Renal pelvis (tissue), 12 donors: ENCODE measurements at places on chromosomes 7 and 10. TPM values are rescaled to one million over a fixed set of nuclear protein-coding genes. Genes with fewer than 3 reads are reported as not detected.
A peak's percentile ranks its signal among the peaks of the same experiment; 100 is the strongest.

- no peak for DNase-seq
These were observed 6.0 kb downstream of the GAD2 start for GRCh38 chr10:26222563-26222962.

- no peak for DNase-seq
These were observed 4.5 kb downstream of the CYP26C1 start for GRCh38 chr10:93064874-93065660.

- no peak for DNase-seq
These were observed 912 bp upstream of the DUSP5 start for GRCh38 chr10:110496553-110497437.

GRCh38 chr10:17256051-17256450, 28.0 kb downstream of the VIM start:
- DNase-seq = no peak

- no peak for DNase-seq
These were observed 40.4 kb downstream of the CNNM1 start for GRCh38 chr10:99369551-99369950.

- DNase-seq = no peak
These were observed 10.7 kb downstream of the SPAM1 start for GRCh38 chr7:123935436-123936381.

DNA sequence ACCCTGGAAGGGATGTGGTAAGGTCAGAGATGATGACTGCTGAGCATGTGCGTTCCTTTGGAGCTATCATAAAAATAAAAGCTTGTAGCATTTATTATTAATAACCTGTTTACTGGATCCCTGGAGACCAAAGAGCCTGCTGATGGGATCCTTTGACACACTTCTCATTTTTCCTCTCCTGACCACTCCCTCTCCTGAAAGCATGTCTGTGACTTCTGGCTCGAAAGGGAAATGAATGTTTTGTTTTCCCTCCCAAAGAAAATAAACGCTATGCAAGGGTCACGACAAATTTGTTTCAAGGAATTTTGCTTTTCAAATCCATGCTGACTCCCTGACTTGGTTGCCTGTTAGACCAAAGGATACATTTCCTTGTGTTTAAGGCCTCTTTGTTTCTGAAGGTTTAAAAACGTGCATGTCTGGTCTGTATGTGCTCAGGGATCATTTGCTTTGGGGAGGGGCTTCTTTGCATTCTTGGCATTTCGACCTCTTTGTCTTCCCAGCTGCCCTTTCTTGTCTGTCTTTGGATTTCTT, 185.1 kb upstream of the AGK start:
- no peak for DNase-seq

- peak; percentile 36 for DNase-seq
These were observed 451.9 kb downstream of the DPP6 start for GRCh38 chr7:154503962-154504550.

- DNase-seq = peak; percentile 76
These were observed 634 bp downstream of the HECW1 start for GRCh38 chr7:43112941-43113621.

GRCh38 chr10:102670065-102670670, 25.9 kb downstream of the TRIM8 start:
- no peak for DNase-seq

DNA sequence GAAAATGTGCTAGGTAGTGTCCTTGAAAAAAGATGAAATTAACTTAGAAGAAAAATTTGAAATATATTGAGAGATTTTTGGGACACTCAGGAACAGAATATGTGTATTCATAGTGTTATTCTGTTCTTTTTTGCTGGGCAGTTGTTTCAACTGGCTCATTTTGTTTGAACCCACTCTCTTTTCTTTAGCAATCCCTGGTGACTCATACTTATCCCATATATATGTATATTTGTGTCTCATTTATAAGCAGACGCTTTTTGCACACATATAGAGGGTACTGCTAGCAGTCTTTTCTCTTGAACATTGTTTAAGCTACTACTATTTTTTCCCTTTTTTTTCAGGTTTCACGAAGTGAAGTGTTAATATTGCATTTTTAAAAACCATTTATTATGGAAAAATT, 1.9 kb downstream of the EXOC6 start:
- DNase-seq = no peak

DNA sequence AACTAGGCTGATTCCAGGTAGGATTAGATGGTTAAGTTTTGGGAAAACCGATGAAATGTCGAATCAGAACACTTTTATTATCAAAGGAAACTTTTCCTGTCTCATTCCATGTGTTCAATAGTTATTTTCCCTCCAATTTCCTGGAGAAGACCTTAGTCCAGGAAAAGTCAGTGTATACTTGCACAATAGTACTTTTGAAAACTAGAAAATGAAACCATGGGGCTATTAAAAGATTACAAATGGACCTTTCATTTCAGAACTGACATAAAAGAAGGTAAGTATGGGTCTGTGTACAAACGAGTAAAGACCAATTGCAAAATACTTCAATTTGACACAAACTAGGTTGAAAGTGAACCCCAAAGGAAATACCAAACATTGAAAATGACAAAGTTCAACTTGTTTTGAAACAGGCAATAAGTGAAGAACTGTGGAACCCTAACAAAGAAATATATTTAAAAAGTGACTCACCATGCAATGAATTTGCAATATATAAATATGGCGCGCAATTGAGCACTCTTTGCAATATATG, 2.1 kb downstream of the AVPI1 start:
- no peak for DNase-seq

GRCh38 chr7:157544226-157544625, 207.4 kb downstream of the DNAJB6 start:
- DNase-seq = no peak

GRCh38 chr7:77907281-77907680, 108.7 kb downstream of the PHTF2 start:
- no peak for DNase-seq

DNA sequence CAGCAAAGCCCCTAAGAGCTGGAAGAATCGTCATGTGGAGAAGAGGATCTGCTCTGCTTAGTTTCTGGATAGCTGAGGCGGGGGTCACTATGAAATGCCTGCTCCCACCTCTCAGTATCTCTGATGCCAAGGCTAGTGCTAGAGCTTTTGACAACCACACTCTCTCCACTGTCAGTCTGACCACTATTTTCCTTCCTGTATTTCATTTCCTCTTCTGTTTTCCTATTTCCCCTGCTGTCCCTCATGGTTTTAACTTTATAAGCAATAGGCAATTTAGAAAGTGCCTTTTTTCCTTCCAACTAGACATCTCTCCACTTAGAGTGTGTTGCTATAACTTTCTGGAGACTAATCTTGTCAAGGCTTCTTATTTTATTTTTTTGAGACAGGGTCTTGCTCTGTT, 23.6 kb downstream of the C7orf57 start:
- no peak for DNase-seq

GRCh38 chr10:63421591-63421990, 44.2 kb downstream of the JMJD1C start:
- DNase-seq = no peak

DNA sequence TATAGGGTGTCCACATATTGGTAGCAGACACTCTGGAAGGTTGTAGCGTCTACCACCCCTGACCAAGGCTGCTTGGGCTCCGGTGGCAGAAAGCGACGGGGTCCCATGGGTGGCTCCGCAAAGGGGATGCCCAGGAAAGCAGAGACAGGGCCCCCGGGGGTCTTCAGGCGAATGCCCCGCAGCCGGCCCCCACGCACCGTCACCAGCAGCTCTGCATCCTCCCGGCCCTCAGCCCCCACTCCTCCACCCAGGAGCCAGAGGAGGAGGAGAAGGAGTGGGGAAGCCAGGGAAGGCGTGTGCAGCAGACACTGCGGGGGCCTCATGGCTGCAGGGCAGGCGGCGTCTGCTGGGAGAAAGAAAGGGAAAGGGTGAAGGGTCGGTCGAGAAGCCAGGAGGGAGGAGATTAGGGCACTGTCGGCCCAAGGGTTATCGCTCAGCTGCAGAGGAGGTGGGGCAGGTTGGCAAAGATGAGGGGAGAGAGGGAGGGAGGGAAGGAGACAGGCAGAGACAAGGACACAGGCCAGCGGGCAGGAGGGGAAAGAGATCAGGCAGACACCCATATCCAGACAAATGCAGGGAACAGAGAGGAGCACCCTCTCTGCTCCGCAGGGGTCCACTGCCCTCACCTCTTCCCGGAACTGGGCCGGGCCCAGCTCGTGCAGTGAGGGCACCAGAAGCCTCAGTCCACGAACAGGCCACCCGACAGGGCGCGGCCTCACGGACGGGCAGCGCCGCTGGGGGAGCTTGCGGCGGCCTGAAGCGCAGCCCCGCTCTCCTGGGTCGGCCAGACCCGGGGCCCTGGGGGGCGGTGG, 1.6 kb downstream of the ACHE start:
- DNase-seq = no peak

- no peak for DNase-seq
These were observed 1.6 kb downstream of the C1GALT1 start for GRCh38 chr7:7183838-7184463.

DNA sequence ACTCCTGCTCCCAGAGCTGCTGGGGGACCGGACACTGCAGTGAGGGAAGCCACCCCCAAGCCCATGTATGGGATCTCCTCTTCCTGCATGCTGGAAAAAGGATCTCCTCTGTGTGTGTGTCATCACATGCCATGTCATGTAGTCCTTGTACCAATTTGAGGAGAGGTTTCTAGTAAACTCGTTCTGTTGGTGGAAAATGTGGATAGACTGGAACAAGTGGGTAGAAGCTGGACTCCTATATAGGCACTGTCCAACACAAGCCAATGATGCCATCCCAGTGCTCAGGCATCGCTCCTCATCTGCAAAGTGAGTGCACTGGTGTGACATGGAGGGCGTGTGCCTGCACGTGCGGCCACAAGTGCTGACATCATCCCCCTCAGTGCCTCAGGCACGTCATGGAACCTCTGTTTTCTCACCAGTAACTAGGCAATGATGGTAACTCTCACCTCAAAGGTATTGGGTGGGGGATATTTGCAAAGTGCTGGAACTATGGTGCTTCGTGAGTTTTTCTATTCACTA, 19.3 kb downstream of the MYO1G start:
- no peak for DNase-seq

DNA sequence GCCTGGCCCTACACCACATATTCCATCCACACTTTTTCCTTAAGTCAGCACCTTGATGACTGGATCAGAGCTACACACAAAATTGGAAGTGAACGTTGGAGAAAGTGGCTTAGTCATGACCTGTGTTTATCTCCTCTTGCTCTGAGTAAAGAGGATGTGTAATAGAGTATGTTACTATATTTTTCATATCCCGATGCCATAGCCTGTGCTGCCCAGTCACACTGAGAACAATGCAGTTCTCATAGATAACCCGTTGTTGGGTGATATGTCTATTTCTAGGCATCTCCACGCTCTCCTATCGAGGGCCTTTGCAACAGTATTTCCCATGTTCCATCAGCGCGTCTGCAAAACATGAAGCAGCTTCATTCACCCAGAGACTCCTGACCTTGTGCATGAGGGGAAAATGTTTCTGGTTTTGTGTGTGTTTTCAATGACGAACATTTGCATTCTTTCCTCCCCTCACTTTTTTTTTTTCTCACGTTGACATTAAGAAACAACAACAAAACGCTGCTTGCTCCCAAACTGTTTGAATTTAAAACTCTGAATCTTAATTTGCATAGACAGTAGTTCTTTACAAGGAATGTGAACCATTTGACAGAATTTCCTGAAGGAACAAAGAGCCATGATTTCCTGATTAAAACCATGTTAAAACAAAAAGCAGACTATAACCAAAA, 43.4 kb downstream of the GRK5 start:
- no peak for DNase-seq

GRCh38 chr10:124612611-124613498, 131.3 kb downstream of the FAM53B start:
- DNase-seq = no peak

Gene ZNF365
- 0.32 TPM for polyA plus RNA-seq

Gene ITIH5
- 28.1 TPM for polyA plus RNA-seq

Gene CDHR3
- polyA plus RNA-seq = 12.6 TPM

Gene CACNA2D1
- polyA plus RNA-seq = 30.7 TPM

Gene AMPH
- 16.4 TPM for polyA plus RNA-seq

Gene TRIM50
- polyA plus RNA-seq = 0.24 TPM

Gene DTX2
- 8.1 TPM for polyA plus RNA-seq

Gene CLEC2L
- 0.85 TPM for polyA plus RNA-seq

Gene HABP2
- polyA plus RNA-seq = 0.73 TPM
